ENCODE measurements at places on chromosomes 12 and 14.

DNA sequence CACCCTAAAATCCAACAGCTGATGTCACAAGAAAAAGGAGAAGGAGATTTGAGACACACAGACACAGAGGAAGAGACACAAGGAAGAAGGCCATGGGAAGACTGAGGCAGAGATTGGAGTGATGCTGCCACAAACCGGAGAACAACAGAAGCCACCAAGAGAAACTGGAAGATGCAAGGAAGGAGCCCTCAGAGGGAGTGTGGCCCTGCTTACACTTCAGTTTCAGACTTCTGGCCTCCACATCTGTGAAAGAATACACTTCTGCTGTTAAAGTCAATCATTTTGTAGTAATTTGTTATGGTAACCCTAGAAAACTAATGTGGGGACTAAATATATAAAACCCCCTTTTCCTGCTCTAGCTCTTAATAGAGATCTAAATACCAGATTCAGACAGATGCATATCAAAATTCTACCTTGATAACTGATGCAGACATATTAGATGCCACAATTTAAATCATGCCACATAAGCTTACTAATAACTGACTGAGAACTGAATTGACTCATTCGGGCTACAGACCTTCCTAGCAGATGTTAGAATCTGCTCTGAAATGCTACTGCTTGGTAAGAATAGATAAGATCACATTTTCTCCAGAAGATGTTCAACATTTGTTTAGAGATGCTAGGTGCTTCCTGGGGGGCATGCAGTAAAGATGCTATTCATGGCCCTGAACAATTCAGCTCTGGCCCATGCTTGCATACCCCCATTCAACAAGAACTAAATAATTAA, 113.1 kb upstream of the CCND2 start:
- no peak for DNase-seq

GRCh38 chr12:119694111-119694510, 26.2 kb downstream of the PRKAB1 start:
- DNase-seq, result no peak

DNA sequence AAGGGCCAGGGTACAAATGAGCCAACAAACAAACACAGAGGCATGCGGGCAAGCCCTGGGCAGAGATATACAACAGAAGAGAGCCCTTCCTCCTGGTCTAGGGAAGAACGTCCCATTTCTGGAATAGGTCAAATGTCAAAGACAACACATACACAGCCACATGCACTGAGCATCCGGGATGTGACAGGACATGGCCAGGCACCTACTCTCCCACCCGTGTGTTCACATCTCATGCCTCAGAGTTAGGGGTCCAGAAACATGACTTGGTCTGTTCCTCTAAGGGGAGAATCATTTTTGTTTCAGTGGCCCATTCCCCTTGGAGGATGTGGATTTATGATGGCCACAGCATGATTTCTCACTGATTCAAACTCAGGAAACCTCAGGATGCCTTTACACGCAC, 801 bp upstream of the ASB2 start:
- no peak for DNase-seq

GRCh38 chr14:101761881-101762529, 496 bp downstream of the PPP2R5C start:
- peak; percentile 28 for DNase-seq

DNA sequence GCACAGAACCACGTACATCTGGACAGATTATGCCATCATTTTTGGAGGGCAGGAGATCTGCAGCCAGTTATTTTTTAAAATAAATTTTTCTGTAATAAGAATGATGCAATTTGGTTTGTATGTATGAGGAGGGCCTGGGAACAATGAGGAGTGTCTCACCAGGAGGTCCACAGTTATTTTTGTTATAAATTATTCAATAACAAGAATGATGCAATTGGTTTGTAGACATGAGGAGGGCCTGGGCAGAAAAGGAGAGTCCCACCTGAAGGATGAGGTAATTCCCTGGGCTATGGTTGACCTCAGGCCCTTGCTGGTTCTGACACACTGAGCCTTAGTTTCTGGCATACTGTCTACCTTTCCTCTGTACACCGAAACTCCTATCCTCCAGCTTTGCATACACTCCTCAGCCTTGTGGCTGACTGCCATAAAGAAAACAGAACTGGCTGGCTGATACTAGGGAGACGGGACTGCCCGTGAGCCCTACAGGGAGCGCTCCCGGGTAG, 9.0 kb upstream of the DCD start:
- no peak for DNase-seq

GRCh38 chr14:38951451-38951850, 151.6 kb downstream of the SEC23A start:
- no peak for DNase-seq

- no peak for DNase-seq
These were observed 12.3 kb downstream of the KRT1 start for GRCh38 chr12:52667931-52668330.

Data from activated CD8-positive, alpha-beta memory T cell treated with anti-CD3 and anti-CD28 coated beads for 1 hour (primary cell).